ENCODE measurements at places on chromosomes 7 and 10. TPM values are rescaled to one million over a fixed set of nuclear protein-coding genes. Genes with fewer than 3 reads are reported as not detected.

GRCh38 chr10:102299873-102300272 is 54.5 kb downstream of the GBF1 start:
- DNase-seq: no peak

Gene NUTM2E
- total RNA-seq: not detected

GRCh38 chr7:134056816-134057215 is 70.3 kb upstream of the LRGUK start:
- no peak for DNase-seq

DNA sequence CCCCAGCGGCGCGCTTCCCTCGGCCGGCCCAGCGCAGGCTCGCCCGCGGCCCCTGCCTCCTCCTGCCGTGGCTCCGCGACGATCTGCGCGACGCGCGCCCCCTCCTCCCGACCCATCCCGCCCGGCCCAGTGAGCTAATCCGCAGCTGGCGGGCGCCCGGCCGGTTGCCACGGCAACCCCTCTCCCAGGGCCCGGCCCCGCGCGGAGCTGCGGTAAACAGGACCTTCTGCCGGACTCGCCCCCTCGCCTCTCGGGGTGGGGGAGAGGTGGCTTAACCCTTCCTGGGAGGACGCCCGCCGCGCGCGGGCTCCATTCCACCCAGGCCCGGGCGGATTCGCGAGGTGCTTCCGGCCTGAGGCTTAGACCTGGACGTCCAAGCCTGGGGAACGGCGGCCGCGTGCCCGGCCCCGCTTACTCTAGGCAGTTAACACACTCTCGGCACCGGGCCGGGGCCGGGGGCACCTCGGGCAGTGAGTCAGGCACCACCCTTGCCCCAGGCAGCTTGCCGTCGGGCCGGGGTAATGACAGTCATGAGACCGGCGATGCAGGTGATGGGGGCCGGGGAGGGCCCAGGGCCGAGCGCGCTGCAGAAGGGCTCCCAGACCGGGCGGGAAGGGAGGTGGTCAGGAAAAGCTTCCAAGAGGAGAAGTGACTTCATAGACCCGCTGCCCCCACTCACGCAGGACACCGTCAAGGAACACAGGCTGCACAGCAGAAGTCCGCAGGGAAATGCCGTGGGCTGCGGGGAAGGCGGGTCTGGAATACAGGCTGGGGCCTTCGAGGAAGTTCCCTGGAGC is at the start of gene DENND2A:
Gene DENND2A (minus strand): TSS at position 87 of the 797 bp plus-strand sequence. CDS start 38,416 bp downstream, outside the sequence.
- DNase-seq: peak; percentile 84

Gene ACHE
- 0.94 TPM for total RNA-seq

- DNase-seq: no peak
Measured at GRCh38 chr10:124243702-124244121, 150.3 kb upstream of the CHST15 start.

- DNase-seq: no peak
Measured at GRCh38 chr7:120654241-120654640, 203.7 kb downstream of the TSPAN12 start.

DNA sequence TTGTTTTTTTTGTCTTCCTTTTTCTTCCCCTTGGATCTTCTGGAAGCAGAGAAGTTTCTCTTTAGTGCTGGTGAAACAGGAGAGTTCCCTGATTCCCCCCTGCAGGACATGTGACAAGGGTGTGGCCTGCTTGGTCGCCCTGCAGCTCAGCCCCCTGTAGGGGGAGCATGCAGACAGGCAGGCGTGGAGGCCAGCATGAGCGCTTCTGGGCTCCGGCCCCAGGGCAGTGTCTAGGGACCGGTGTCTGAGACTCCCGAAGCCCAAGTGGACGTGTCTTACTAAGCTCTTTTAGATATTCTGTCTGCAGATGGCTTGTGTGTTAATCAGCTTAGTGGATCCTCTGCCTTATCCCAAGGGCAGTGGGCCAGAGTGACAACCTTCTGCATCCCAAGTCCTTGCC is 26.1 kb downstream of the PRSS58 start:
- DNase-seq: no peak

DNA sequence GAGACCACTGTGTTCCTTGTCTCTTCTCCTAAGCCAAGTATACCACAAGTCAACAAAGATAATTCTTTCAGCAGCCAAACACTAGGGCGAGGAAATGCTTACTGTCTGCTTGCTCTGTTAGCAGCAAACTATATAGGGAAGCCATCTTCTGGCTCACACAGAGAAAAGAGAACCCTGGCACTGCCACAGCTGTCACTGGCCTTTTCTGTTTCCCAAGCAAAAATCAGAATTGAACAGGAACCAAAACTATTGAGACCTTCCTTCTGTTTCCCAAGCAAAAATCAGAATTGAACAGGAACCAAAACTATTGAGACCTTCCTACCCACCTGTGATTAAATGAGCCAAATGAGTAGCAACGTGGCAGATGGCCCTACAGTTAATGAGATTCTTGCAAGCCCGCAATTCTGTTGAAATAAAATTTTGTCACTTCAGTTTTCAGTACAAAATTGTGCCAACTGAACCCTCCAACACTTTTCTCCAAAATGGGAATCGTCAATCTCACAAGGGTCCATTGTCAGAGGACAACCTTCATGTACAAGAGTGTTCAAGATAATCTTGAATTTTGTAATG is 54.5 kb downstream of the LRRTM3 start:
- DNase-seq: no peak

DNA sequence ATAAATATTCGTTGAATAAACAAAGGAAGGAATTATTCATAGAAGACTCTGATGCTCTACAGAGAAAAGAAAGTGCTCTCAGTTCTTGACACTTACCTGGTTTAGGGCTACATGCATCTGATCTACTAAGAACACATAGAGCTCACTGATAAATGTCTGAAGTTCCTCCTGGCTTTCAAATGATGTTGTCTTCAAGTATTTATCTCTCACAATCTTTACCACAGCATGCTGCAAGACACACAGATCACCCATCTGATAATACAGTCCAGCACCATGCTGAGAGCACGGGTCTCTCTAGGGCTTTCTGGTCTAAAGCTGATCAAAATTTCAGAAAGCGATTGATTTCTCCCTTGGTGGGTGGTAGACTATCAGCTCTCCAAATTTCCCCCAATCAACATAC is 44.5 kb upstream of the MRPS16 start:
- no peak for DNase-seq

Gene ADCYAP1R1
- total RNA-seq: 9.1 TPM

GRCh38 chr10:13784067-13784466 is 197.3 kb downstream of the PRPF18 start:
- DNase-seq: no peak

Gene LRRN3
- 0.31 TPM for total RNA-seq

Gene RNF32
- total RNA-seq: 3.2 TPM

GRCh38 chr10:61397175-61397986 is 55.8 kb downstream of the TMEM26 start:
- no peak for DNase-seq

GRCh38 chr7:90843472-90843871 is 247.4 kb downstream of the CDK14 start:
- DNase-seq: no peak

GRCh38 chr7:1674161-1675035 is 4.3 kb downstream of the ELFN1 start:
- peak; percentile 45 for DNase-seq

DNA sequence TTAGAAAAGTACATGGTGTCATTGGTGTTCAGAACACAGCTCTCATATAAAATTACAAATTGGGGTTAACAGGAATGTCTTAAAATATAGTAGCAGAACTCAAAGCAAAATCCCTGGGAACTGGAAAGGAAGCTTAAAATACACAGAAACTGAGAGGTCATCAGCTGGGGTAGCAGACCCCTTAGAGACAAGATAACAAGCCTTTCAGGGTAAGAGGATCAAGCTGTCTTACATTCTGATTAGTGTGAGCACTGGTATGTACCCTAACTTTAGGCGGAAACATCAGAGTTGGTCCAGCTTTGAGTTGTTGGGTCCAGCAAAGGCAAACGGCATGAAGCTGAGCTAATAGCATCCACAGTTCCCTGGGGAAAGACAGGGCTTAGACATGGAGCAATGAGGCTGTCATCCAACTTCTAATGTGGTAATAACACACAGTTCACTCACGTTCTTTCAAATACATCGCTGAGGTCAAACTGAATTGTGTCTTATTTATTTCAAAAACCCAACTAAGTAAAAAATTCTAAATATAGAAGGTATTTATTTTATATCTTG is 32.6 kb downstream of the ARHGAP21 start:
- DNase-seq: no peak

- no peak for DNase-seq
Measured at GRCh38 chr10:110313674-110314073, 9.0 kb upstream of the SMNDC1 start.

DNA sequence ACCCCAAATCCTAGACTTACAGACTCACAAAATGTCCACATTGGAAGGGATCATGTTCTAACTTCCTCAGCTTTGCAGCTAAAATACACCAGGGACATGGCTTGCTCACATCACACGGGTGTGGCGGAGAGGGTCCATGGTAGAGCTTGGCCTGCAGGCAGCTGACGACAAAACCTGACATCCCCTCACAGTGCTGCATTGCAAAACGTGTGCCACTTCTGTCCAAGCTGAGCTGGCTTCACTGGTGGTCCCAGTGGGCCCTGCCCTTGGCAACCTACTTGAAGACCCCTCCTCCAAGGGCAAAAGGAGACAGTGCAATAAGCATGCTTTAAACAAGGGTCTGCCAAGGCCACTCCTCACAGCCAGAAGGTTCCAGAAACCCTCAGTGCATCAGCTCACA is 21.9 kb downstream of the ANXA11 start:
- no peak for DNase-seq

DNA sequence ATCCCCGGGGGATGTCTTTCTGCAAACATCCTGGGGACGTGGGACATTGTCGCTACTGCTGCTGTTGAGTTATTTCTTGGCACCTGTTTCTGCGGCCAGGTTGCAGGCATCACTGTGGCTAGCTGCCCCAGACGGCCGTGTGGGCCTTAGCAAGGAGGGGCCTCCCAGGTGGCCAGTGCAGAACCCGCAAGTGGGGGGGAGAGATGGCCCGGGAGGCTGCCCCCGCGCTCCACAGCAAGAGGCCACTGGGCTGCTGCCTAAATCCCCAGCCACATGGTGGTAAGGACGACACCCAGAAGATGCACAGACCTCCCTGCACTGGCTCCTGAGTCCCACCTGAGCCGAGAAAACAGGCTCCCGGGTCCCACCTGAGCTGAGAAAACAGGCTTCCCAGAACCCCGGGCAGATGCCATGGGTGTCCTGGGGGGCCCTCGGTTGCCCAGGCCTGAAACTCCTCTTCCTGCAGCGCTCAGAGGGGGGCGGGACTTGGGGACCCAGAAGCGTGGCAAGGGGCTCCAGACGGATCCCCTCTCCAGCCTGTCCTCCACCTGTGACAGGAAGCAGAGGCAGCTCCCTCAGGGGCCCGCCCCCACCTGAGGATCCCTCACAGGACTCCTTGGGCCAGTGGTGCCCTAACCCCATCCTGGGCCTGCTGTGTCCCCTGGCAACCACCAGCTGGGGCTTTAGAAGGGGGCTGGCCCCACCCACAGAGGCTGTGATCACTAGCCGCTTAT is 952 bp upstream of the MAFK start:
- DNase-seq: no peak

Gene CDK1
- 1.6 TPM for total RNA-seq

All from sciatic nerve (tissue), 2 donors.